CD8-positive, alpha-beta memory T cell (primary cell): ENCODE measurements at places on chromosomes 6 and 20. TPM values are rescaled to one million over a fixed set of nuclear protein-coding genes. Genes with fewer than 3 reads are reported as not detected.

DNA sequence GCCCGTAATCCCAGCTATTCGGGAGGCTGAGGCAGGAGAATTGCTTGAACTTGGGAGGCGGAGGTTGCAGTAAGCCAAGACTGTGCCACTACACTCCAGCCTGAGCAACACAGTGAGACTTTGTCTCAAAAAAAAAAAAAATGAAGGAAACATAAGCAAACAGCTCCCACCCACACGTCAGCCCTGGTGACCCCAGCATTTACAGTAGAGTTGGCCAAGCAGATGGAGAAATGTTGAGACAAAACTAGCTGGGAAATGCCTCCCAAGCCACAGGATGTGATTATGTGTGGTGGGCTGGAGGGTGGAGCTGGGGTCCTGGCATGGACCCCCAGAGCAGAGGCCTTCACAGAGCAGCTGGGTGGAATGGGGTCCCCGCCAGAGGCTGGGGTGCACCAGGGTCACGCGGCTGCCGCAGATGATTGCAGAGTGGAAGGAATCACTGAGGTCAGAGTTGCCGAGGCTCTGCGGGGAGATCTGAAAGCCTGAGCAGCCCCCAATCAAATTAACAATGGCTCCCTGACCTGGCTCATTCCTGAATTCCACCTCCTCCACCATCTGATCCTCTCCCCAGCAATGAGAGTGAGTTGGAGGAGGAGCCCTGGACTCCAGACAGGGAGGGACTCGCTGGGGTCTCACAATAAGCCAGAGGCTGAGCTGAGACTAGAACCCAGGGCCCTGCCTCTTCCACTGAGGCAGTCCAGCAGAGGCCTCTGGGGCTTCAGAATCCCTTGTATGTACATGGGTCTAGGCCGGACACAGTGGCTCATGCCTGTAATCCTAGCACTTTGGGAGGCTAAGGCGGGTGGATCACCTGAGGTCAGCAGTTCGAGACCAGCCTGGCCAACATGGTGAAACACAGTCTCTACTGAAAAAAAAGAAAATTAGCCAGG lies 34.7 kb upstream of the TGM2 start:
- DNase-seq, result no peak

- no peak for DNase-seq
Observed at GRCh38 chr6:127182501-127182900, 64.0 kb downstream of the RSPO3 start.

Gene MAP3K7
- total RNA-seq, result 23.7 TPM

Gene KCNQ2
- not detected for total RNA-seq

GRCh38 chr20:50039706-50040431 lies 57.1 kb downstream of the SNAI1 start:
- no peak for DNase-seq

DNA sequence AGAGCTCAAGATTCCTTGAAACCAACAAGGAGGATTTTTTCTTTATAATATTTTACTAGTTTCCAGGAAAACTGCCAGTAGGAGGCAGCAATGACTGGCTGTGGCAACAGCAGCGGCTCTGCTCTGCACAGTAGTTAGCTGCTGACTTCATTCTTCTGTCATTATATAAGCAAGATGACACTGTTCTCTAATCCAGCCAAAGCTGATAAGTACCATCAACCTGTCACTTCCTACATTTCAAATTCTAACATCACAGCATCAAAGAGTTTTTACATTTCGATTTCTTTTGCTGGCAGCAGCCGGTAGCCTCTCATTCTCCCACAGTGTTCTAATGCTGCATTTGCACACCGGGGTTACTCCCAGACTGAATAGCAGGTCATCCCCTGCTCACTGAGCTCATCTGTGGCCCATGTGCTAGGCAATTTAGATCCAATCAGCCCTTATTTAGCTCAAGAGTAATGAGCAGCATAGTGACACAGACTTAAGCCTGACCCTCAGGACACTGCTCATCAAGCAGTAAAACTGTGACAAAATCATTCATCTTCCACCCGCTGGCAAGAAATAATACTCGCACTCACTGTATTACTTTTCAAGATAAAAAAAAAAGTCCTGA lies 67.8 kb downstream of the MMS22L start:
- no peak for DNase-seq
